Omental fat pad (tissue), 4 donors: ENCODE measurements at places on chromosomes 2 and 18. TPM values are rescaled to one million over a fixed set of nuclear protein-coding genes. Genes with fewer than 3 reads are reported as not detected.

The CNGA3 gene
- total RNA-seq: 0.25 TPM

The LYG2 gene
- total RNA-seq: not detected

The NTSR2 gene
- total RNA-seq: not detected

The SH3RF3 gene
- total RNA-seq: 10.2 TPM

The CFAP65 gene
- not detected for total RNA-seq

The PLCL1 gene
- 10.4 TPM for total RNA-seq
